ENCODE measurements at places on chromosomes 12 and 14.
A peak's percentile ranks its signal among the peaks of the same experiment; 100 is the strongest.

DNA sequence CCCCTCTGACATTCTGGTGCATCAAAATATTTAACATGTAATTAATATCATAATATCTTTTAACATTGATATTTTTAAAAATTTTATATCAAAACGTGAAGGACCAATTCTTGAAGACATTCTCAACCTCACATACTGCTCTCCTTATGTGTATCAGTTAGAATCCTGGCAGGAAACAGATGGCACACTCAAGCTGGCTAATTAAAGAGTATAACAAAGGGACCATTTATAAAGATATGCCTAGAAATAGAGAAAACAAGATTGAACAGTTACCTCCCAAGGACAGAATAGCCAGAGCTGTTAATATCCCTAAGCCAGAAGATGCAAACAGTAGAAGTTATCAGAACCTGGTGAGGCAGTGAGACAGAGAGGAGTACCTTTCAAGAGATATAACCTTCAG is 368.7 kb downstream of the NELL2 start:
- DNase-seq, result no peak

DNA sequence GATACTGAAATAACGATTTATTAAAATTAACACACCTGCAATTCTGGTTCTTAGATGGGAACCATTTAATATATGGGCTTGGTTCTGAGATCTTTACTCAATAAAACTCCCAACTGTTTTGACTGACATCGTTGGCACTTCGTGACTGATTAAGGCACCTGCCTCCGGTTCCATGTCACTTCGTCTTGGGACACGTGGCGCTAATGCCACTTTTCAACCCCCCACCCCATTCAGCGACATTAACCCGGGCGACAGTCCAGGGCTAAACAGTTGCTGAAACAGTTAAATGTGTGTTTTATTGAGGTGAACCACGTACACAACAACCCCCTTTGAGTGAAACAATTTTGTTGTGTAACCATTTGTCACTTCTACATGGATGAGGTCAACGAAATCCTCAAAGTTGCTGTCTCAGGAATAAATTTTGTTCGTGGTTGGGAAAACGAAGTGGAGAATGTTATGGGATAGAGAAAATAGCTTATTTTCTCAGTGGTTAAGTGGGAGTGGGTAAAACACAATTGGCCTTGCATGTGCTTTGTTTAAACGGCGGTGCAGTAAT is 9.9 kb upstream of the SLC38A2 start:
- no peak for DNase-seq

DNA sequence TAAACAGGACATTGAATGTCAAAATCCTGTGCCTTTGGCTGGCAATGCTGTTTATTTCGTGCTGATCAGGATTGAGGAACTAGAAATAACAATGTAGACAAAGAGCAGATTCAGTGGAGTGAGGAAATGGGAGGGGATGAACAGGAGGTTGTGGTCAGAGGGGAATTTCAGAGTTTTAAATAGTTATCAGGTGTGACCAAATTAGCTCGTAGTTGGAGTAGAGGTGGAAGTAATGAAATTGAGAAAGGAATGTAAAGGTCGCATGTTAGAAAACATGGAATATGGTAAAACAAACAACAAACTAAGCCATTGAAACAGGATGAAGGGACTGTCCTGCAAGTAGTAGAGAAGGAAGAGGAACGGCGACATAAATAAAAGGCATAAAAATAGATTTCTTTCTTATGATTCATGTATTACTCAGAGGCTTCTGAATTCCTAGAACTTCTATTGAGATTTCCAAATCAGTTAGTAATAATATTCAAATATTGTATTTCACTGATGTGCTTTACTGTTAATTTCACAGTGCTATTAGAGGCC is 9.5 kb upstream of the SAV1 start:
- no peak for DNase-seq

DNA sequence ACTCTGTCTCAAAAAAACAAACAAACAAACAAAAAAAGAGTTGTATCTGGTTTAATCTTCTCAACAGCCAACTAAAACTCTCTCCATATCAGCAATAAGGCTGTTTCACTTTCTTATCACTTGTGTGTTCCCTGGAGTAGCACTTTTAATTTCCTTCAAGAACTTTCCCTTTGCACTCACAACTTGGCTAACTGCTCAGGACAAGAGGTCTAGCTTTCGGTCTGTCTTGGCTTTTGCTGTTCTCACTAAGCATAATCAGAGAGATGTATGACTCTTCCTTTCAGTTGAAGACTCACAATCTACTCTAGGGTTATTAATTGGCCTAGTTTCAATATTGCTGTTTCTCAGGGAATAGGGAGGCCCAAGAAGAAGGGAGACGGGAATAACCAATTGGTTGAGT is 12.3 kb downstream of the NEMP1 start:
- no peak for DNase-seq

DNA sequence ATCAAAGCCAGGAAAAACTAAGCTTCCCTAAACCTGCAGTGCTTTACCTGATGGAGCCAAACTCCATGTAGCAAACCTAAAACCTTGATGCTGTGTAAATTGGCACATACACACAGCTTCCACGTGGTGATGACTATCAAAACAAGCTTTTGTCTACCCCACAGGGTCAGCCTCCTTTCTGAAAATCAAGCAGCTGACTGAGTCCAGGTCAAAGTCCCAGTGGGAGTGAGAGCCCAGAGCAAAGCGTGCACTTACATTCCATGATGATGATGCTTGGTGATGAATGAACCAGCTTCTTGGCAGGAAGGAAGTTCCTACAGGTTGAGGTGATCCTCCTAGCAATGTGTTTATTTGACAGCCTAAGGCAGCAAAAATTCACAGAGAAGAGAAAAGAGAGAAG is 630.0 kb upstream of the TBX3 start:
- DNase-seq, result no peak

DNA sequence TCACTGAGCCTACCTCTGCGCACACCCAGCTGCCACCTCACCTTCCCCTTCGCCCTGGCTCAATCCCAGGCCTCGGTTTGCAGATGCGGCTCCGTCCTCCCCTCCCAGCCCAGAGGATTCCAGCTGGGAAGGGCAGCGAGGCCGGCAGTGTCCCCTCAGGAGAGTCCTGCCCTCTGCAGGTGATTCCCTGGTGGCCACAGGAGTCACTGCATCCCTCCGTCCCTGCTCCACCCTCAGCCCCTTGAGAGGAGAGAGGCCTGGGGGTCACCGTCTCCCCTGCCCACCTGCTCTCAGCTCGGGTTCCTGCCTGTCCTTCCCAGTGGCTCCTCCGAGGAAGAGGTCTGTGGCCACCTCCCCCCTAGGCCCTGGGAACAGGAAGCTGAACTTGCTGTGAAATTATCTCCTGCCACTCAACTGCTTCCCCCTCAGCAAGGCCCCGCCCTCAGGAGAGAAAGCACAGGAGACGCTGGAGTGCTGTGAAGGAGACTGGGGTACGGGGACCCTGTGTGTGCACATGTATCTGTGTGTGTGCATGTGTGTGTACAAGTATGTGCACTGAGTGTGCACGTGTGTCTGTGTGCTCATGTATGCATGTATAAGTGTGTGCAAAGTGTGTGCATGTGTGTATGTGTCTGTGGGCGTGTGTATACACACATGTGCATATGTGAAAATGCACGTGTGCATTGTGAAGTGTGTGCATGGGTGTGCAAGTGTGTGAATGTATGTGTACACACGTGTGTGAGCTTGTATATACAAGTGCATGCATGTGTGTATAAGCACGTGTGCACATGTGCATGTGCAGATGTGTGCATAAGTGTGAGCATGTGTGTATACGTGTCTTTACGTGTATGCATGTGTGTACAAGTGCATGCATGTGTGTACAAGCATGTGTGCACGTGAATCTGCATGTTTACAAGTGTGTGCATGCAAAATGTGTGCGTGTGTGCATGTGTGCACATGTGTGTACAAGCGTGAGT is 13.2 kb upstream of the GALNT9 start:
- no peak for DNase-seq

DNA sequence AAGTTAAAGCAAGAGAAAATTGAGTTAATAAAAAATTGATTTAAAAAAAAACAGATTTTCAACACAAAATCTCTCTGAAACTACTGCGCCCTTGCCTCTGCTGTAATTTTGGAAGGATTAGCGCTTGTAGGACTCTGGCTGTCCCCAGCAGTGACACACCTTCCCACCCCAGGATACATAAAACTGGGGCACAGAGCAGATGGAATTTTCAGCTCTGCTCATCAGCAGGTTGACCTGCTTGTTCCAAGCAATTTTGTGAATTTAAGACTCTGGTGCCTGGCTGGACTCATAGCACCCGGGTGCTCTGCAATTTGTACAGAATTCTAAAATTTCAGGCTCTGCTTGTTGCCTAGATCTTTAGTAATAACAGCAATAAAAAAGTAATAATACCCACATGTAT is 257.8 kb upstream of the GARIN6 start:
- DNase-seq, result no peak

- no peak for DNase-seq
Measured at GRCh38 chr12:89439941-89440340, 84.7 kb downstream of the GALNT4 start.

DNA sequence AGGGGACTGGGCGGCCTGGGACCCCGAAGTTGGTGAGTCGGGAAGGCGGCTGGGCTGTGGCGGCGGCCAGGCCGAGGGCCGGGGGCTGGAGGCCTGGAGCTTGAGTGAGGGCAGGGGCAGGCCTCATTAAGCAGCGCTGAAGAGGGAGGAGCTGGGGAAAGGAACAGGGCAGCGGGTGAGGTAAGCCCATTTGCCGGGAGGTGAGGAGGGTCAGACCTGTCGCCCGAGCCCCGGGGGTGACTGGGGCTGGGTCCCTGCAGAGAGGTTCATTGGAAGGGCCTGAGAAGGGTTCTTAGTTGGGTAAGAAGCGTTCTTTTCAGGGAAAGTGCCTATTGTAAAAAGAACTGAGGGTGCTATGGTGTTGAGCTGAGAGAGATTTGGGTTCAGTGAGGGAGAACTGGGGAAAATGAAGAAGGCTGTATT is 441 bp downstream of the RAB5B start:
- DNase-seq, result no peak

DNA sequence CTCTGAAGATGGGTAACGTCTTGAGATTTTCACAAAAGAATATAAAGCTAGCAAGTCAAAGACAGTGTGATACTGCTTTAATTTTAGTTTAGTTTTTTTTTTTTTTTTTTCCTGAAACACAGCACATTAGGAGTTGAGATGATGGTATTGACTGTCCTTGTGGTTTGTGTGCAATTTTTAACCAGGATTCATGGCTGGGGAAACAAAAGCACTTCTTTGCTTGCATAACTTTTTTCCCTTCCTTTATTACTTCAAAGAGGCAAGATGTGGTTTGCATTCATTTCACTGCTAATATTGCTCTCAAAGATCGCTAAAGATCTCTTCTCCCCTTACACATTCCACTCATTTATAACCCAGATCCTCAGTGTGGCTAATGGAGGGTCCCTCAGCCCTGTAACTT is 157.1 kb upstream of the PZP start:
- no peak for DNase-seq

- DNase-seq, result no peak
Measured at GRCh38 chr14:40417777-40418401, 985.7 kb upstream of the FBXO33 start.

- no peak for DNase-seq
Measured at GRCh38 chr12:63904653-63905052, 60.2 kb downstream of the SRGAP1 start.

DNA sequence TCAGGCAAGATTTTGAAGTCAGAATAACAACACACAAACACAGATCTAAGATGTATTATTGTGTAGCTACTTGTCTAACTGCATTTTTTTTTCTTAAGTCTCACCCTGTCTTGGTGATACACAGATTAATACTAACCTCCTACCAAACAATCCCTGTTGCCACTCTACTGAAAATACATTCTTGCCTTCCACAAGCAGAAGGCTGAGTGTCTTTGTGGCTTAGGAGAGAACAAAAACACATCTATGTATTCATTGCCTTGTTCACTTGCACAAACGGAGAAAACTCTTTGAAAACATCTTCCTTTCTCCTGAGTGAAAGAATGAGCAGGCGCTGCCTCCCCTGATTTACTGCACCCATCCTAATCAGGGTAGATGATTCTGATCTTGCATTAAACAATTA is 642.2 kb downstream of the DIO2 start:
- DNase-seq, result no peak

DNA sequence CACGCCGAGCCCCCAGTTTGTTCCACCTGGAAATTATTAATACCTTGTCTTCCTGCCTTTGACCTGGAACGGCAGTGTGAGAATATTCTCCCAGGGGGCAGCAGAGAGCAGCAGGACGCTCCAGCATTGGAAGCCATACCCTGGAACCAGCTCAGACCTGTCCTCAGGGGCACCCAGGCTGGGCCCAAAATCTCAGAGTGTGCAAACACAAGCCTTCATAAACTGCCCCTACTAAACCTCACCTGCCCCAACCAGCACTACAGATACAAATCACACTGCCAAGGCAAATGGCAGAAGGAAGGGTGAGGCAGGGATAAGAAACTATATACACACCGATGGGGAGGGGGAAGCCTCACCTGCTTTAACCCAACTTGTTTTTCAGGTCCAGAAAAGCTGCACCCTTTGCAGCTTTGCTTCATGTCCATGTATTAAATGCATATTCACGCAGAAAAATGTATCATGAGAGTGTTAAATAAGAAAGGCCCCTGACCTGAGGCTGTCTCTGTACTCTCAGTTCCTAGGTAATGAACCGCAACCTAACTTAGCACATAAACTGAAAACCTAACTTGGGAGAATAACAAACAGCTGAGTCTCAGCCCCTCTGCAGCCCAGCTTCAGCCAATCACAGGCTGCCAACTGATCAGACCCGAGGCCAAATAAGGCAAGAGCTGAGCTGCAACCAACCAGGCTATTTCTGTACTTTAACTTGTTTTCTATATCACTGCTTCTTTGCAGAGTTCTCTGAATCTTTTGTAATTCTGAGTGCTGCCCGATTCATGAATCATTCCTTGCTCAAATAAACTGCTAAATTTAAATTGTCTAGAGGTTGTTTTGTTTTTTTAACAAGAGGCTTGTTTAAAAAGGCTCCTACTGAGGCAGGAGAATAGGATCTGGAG is 130.1 kb downstream of the SPTSSA start:
- DNase-seq, result peak; percentile 55

- no peak for DNase-seq
Measured at GRCh38 chr12:9961106-9961505, 10.1 kb upstream of the CLEC12A start.

DNA sequence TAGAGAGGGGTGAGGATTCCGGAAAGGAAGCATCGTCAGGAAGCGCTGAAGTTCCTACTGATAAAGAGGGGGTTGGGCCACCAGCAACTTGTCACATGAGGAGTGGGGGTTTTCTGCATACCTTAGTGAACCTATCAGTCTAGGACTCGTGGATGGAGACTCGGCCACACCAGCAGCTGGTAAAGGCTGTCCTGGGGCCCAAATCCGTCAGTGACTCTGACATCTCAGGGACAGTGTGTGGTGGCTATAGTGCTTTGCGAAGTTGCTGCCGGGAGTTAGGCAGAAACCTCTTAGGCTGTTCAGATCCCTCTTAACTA is 16.4 kb downstream of the RNASE2 start:
- no peak for DNase-seq

GRCh38 chr12:99278899-99279298 is 368.7 kb upstream of the GARIN6 start:
- no peak for DNase-seq

DNA sequence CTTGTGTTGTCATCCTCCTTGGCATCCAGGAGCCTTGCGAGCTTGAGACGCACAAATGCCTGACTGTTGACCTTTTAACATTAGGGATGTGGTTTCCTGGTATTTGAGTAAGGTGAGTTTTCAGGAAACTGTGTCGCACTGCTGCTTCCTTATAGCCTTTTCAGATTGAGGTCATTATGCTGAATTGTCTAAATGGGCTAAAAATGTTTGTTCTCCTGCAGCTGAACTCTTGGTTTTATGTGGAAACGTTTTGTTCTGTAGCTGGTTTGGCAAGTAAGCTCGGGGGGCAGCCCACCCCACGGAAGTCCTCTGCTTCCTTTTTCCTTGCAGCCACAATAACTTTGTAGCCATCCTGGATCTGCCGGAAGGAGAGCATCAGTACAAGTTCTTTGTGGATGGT is 5.7 kb downstream of the PRKAB1 start:
- no peak for DNase-seq

- no peak for DNase-seq
Measured at GRCh38 chr14:69605738-69606137, 5.7 kb upstream of the SUSD6 start.
